Mammary epithelial cell (primary cell): ENCODE measurements at places on chromosomes 2 and 18.

DNA sequence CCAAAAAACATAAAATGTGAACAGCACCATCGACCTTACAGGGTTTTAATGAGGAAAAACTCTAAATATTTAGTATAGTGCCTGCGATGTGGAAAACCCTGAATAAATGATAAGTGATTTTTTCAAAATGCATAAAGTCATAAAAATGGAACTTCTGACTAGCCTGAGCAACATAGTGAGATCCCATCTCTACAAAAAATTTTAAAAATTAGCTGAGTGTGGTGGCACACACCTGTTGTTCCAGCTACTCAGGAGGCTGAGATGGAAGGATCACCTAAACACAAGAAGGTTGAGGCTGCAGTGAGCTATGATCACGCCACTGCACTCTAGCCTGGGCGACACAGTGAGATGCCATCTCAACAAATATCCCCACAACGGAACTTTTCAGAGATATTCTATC lies 4.2 kb downstream of the GGCX start:
- no peak for DNase-seq

DNA sequence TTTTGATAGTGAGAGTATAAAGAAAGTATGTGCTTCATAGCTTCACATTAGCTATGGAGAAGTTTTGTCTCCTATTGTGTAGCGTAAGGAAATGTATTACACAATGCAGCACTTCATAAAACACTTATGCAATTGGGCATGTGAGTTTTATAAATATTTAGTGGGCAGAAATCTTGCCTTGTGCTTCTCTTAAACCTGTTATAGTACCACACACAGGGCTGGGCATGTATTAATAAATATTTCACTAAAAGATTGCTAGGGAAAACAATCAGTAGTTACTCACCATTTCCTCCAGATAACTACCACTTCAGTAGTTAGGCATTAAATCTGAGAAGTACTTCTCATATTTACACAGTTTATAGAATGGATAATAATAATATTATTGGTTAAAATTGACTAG lies 1080.8 kb upstream of the PIK3C3 start:
- peak; percentile 84 for DNase-seq

- no peak for DNase-seq
Observed at GRCh38 chr2:1503471-1504310, 90.4 kb downstream of the TPO start.

DNA sequence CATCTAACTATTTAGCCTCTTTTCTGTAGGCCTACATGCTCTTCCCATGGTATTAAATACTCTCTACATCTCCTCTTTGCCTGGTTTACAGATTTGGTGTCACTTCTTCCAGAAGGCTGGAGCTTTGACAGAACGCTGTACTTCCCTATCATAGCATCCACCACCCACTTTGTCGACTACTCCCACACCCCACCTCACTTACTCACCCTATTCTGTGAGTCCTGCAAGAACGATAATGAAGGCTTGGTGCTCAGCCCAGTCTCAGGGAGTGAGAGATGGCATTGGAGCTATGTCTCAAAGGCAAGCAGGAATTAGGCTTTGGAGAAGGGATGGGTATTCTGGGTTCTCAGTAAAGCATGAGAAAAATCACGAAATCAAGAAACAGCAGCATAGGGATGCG lies 20.3 kb upstream of the KDM3A start:
- no peak for DNase-seq

DNA sequence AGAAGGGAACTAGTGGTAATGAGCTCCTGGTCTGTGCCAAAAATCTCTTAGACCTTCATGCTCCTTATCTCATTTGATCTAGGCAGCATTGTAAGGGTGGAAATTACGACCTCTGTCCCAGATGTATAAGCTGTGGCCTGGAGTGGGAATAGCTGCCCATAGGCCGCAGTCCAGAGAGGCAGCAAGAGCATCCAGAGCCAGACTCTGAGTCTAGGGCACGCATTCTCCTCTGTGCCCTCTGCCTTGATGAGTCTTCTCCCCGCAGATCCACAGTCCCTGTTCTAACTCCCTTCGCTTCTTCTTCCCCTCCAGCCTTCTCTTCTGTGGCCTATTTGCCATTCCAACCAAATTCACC lies 304.6 kb downstream of the MYCN start:
- DNase-seq: no peak

DNA sequence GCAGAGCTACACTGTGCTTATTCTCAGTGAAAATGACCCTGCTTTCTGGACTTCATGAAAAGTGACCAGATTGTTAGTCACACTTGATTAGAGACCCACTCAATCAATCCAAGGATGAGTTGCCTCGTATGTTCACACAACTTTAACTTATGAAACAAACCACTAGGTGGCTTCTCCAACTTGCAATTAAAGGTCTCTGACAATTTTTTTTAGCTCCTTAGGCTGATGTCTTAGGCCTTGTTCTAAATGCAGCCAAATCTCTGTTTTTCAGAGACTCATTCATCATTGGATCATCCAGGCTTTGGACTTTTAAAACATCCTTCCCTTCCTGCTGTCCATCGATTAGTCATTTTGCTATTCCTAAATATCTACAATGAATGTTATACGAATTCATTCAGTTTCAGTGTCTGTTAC lies 63.4 kb downstream of the MREG start:
- DNase-seq: peak; percentile 60

DNA sequence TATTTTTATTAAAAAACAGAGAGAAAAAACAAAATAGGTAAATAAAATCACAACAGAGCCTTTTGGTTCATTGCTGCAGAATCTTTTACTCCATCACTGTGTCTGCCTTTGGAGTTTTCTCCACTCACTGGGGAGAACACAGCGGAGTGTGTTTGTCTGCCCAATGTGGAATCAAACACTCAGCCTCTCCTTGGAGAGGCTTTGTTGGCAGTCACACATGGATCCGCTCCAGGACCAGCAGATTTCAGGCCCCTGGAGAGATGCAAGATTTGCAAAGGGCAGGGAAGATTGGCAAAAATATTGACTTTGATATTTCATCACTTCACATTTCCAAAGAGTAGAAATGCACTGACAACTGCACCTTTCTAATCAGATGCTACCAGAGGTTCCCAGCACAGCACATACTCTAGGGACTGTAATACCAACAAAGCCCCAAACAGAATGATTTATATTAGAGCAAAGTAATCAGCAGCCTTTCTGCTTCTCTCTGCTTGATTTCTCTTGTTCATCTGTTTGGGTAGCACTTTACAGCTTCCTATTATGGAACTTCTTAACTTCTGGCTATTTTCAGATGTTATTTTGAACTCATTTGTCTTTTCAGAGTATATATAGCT lies 1898.8 kb upstream of the PIK3C3 start:
- DNase-seq: no peak

DNA sequence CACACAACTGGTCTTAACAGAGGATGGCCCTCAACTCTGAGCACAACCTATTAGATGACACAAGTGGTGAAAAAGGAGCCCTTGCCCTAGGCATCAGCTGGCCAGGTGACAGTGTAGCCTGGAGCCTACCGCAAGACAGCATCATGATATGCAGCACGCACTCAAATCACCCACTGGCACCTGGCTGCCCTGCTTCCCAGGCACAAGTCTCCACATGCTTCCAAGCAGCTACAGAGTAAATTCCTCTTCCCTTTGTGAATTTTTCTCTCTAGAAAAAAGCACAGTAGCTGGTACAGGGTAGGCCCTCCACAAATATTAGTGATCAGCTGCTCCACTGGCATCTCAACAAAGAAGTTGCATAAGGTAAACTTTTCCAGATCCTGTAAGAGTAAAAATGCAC lies 6.0 kb downstream of the FBXO15 start:
- peak; percentile 85 for DNase-seq
